ENCODE measurements at places on chromosomes 1 and 21.

GRCh38 chr1:198903621-198904020 lies 264.8 kb downstream of the PTPRC start:
- no peak for DNase-seq

DNA sequence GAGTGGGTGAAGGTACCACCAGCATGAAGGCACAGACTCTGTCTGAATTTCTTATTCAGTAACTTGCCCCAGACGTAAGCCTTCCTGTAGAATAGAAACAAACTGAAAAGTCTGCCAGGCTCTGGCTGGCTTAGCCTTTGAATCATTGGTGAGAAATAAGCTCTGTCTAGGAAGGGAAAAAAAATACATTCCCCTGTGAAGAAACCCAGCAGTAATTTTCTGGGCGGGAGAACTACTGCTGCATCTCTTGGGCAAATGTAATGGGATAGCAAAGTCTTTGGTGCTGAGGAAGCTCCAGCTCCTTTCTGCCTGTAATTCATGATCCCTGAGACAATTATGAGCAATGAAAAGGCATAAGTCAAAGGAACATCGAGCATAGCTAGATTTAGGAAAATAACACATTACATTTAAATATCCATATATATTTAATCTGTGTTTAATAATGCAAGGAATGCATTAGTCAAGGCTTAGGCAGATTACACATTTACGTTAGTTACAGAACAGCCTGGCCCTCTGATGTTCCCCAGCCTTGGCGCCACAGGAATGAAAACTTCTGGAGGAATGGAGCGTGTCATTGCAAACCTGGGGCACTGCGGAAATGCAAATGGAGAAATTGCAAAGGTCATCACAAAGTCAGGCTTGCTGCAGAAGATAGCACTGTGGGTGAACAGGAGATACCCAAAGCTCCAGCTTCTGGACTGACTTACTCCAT lies 216.3 kb upstream of the CAMK1G start:
- DNase-seq: no peak

- DNase-seq: no peak
Measured at GRCh38 chr1:93324486-93325464, 20.9 kb upstream of the DR1 start.

DNA sequence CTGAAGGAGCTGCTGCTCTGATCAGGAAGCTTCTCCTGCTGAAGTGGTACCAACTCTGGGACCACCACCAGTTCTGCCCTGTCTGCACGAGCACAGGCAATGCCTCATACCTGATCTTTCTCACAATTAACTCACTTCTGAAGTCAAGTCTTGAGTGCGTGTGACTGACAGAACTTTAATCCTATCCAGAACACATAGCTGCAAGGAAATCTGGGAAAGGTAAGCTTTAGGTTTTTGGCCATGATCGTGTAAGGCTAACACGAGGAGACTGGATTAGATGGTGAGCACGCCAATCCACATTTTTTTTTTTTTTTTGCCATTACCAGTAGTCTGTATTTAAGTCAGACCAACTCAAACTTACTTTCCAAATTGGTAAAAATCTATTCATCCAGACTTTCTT lies 101.3 kb downstream of the GIPC2 start:
- DNase-seq: no peak

GRCh38 chr1:153742411-153743142 lies 14.7 kb downstream of the INTS3 start:
- no peak for DNase-seq

DNA sequence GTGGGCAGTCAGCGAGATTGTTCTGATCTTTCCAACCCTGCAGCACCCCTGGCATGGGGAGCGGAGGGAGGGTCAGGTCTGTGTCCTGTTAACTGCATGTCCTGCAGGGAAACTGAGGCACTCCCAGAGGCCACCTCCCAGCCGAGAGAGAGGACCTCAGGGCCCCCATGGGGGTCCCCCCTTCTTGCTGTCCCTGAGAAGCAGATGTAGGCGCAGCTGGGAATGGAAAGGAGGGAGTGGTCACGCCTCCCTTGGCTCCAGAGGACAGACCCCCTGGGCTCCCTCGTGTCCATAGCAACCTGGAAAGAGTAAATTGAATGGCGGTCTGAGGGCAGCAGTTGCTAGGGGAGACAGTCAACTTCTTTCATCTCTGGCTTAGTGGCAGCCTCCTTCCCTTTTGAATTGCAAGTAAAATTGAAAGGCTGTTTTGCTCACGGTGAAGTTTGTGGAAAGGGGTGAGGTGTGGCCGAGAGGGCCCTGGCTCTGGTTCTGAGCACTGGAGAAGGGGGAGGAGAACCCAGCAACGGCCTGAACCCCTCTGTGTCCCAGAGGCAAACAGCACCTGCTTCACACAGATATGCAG lies 4.9 kb downstream of the CROCC start:
- no peak for DNase-seq

- DNase-seq: no peak
Measured at GRCh38 chr1:5586629-5587028, 405.6 kb downstream of the NPHP4 start.

DNA sequence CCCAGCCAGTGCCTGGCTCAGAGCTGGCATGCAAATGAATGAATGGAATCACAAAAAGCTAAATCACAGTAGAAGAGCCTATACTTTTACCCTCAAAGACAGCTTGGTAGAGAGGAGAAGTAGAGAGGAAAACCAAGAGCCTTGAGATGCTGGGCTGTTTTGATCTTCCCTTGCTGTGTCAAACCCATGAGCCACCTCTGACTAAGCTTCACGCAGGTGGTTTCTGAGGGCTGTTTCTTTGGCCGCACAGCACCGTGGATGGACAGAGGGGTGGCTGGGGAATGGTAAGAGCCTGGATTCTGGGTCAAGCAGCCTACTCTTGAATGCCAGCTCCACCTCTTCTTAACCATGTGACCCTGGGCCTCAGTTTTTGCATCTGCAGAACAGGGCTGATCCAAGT lies 18.6 kb downstream of the ABCG1 start:
- no peak for DNase-seq

- DNase-seq: no peak
Measured at GRCh38 chr1:239112101-239112935, 274.1 kb upstream of the CHRM3 start.

DNA sequence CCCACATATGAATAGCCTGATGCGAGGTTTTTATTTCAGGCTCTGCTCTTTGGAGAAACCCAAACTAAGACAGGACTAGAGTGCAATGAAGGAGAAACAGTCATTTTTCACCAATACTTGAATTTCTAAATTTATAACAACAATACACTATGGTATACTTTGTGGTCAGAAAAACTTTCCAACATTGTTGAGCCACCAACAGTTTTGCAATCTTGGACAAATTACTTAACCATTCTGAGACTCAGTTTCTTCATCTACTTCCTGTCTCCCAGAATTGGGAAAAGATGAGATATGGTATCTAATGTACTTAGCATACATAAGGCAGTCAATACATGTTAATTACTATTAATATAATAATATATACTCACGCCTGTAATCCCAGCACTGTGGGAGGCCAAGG lies 519.8 kb upstream of the PLXNA2 start:
- DNase-seq: no peak

DNA sequence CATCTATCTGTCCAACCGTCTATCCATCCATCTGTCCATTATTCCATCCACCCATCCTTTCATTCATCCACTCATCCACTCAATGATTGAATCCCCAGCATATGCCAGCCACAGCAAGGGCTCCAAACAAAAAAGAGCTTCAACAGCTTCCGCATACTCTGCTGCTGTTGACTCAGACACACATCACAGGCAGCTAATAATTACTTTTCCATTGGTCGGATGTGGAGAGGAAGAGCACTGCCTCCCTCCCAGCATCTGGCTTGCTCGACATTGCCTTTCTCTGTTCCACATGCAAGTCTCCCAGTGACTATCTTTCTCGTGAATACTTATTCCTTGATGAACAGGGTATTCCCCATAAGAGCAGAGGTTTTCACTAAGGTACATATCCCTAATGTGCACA lies 176.5 kb downstream of the HIVEP3 start:
- no peak for DNase-seq

DNA sequence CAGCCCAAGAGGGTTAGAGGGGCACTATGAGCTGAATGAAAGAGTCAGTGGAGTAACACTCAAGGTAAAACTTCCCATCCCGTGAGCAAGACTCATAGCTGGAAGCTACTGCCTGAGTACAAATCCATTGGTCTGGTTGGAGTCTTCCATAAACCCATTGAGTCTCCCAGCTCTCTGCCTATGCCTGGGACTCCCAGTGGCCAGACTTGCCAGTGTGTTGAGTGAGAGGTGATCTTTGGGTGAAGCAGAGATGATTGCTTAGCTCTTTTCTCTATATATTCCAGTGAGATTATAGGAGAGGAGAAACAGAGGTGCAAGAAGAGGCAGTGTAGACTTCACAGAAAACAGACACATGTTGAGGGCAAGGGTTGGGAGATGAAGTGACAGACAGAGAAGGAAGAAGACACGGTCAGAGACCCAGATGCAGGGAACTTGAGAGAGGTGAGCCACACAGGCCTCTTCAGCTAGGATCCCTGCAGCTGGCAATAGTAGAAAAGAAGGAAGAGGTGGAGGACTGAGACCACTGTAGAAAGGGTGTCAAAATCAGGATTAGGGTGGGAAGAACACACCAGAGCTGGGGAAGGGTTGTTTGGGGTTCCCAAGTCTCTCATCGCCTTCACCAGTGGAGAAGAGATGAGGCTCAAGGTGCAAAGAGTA lies 3.7 kb downstream of the FOXD2 start:
- no peak for DNase-seq

DNA sequence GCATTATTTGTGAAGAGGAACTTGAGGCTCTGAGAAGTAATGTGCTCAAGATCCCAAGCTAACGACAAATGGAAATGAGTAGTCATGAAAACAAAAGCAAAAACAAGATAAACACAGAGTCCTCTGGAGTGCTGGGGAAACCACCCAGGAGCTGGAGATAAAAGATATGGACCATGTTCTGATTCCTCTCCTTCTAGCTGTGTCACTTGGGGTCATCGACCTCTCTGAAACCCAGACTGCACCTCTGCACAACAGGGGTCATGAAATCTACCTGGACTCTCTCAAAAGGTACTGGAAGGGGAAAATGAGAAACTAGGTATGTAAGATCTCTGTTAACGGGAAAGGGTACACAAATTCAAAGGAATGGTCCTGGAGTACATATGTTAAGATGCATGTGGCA lies 6.5 kb downstream of the PGLYRP4 start:
- no peak for DNase-seq

DNA sequence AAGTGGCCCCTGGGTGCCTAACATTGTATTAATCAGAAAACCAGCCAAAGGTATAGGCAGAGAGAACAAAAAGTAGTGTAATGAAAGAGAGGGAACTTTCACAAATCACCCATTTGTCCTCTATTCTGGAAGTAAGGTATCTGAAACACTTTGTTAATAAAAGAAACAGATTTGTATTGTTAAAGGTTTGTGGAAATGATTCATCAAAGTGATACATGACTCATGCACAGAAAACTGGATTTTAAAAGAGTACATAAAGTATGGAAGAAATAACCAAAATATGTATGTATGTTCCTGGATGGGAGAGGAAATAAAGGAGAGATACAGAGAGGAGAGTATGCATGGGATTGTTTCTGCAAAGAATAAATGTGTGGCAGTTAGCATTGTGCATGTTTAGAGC lies 126.8 kb downstream of the RGS21 start:
- no peak for DNase-seq

DNA sequence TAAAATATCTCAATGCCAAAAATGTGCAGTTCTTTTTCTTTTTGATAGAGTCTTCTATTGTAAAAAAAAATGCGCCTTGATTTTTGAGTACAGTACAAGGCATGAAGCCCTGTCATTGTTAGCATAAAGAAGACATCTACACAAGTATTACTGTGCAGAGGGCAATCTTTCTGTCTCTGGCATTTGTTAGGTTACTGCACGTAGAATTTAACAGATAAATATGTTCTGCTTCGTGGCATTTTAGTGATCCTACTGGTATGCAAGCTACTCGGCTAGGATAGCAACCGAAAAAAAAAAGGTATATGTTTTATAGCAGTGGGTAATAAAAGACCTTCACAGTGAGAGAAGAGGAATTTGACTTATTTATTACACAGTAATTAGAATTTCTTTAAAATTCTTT lies 492.9 kb upstream of the ADGRL2 start:
- DNase-seq: no peak

- no peak for DNase-seq
Measured at GRCh38 chr1:236844499-236845271, 49.6 kb downstream of the MTR start.

- DNase-seq: no peak
Measured at GRCh38 chr1:167648252-167648849, 18.3 kb downstream of the RCSD1 start.
